ENCODE measurements at places on chromosomes 12 and 14.

GRCh38 chr12:15613981-15614380 is 175.2 kb downstream of the EPS8 start:
- DNase-seq: no peak

DNA sequence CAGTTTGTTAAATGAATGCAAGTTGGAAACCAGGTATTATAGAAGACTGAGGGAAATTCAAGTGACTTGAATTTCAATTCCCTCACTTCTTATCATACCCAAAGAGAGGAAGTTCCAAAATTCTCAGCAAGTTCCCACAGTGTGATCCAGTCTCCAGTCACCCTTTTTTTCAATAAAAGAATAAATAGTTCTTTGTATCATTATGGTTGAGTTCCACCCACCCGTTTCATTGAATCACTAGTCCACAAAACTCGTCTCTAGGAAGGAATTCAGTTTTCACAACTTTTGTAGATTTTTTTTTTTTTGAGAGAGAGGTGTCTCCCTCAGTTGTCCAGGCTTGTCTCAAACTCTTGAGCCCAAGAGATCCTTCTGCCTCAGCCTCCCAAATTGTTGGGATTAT is 1.6 kb upstream of the TMEM30B start:
- DNase-seq: no peak

GRCh38 chr12:44696542-44696941 is 179.6 kb downstream of the NELL2 start:
- no peak for DNase-seq

DNA sequence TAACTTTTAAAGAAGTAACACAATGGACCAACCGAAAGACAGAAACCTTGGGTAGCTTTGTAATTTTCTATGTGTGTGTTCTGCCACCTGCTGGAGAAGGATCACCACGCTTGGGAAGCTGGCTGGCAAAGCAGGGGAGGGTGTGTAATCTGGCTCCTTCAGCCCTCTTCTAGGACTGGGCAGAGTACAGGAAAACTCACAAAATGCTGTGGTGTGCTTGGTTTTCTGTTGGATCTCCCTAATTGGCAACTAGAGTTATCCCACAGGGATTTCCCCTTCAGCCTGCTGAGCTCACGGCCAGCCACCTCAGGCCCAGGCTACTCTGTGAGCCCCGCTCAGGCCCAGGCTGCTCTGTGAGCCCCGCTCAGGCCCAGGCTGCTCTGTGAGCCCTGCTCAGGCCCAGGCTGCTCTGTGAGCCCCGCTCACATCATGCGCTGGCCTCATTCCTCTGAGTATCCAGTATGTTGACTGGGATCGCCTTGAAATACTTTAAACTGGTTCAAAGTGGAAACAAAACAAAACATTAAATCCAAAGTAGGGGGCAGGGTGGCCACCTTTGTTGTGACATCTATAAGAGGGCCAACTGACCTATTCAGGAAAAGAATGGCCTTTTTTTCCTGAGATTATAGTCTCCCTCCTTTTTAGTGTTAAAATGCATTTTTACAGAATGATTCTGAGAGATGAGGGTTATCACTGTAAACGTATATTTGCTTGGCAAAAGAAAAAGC is 52.0 kb upstream of the RNU6-8 start:
- peak; percentile 33 for DNase-seq
